ENCODE measurements at places on chromosomes 11 and 22.

- DNase-seq = no peak
Observed at GRCh38 chr11:35978183-35978582, 34.3 kb downstream of the LDLRAD3 start.

- no peak for DNase-seq
Observed at GRCh38 chr22:21939461-21939913, 13.2 kb downstream of the PPM1F start.

DNA sequence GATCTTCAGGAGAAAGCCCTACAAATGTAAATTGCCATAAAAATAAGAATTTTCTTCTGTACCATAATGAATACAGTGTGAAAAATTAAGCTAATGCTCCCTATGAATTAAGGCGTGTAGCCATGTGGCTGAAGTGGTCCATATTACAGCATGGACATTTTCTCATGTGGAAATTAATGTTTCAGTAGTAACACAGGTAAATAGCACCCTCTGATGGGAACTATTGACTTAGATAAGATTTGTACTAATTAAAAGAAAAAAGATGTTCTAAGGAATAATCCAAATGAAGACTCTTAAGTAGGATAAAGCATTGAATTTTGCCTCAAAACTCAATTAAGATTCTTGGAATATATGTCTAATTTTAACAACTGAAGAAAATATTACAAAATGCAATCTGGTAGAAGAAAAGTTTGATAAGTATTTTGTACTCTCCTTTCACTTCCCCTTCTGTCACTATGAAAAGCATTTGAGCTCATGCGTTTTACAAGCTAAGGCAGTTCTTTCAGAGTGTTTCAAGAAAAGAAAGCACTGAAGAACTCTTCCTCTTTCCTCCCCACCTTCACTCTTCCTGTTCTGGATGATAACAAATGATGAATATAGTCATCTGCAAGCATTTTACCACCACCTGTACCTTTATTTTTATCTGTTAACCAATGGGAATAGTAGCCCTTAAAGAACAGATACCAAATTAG is 9.9 kb upstream of the OR8D2 start:
- no peak for DNase-seq

DNA sequence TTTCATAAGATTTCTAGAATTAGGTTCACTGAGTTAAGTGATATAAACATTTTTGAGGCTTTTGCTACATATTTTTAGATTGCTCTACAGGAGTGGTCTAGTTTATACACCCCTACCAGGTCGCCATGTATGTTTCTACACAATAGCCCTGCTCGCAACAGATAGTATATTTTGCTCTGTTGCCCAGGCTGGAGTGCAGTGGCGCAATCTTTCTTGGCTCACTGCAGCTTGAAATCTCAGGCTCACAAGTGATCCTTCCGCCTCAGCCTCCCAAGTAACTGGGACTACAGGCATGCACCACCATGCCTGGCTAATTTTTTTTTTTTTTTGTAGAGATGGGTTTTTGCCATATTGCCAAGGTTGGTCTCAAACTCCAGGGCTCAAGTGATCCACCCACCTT is 10.4 kb downstream of the ZNRF3 start:
- no peak for DNase-seq

- DNase-seq = peak; percentile 76
Observed at GRCh38 chr11:35083431-35084238, 55.3 kb upstream of the CD44 start.

DNA sequence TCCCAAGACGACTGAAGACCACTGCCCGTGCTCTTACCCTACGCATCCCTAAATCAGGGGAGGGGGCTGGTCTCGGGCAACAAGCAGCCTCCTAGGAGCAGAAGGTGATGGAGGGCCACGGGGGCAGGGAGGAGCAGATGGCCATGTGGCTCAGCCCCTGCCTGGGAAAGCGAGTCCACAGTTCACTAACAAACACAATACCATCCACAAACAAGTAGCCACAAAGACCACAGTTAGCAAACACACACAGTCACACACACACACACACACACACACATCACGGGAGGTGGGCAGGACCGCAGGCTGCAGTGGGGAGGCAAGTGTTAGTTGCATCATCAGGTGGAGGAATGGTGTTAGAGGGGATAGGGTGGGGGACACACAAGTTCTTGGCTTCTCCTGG is 13.2 kb upstream of the FXYD2 start:
- no peak for DNase-seq

- DNase-seq = no peak
Observed at GRCh38 chr11:74153224-74153623, 17.6 kb downstream of the C2CD3 start.

DNA sequence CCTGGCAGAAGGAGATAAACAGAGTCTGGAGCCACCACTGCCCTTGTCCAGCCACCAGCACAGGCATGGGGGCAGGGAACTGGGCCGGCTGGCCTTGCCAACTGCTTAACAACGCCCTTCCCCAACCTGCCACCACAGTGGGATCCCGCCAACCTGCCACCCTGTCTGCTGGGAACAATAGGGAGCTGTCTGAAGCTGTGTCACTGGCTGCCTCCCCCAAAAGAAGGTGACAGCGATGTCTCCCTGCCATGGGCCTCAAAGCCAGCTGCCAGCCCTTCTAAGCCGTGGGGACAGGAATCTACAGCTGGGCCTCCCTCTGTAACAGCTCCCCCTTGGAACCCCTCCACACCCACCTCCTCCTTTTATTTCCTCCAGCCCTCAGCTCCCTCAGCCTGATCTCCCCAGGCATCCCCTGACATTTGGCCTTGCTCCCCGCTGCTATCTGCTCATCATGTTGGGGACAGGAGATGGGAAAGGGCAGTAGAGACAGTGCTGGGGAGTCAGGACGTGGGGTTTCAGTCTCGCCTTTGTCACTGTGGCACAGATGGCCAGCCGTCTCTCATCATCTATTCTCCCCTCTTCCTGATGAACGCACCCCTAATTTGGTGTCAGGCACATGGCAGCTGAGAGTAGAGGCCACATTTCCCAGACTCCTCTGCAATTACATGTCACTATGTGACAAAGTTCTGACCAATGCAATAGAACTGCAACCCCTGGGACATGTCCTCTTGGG is 51.3 kb upstream of the PRDM11 start:
- DNase-seq = no peak

Data from T-helper 22 cell (primary cell).